Suppressor macrophage treated with lipopolysaccharide for 4 hours (primary cell): ENCODE measurements at places on chromosomes 2 and 18.

- DNase-seq = no peak
Measured at GRCh38 chr2:172409042-172409441, 18.3 kb upstream of the ITGA6 start.

DNA sequence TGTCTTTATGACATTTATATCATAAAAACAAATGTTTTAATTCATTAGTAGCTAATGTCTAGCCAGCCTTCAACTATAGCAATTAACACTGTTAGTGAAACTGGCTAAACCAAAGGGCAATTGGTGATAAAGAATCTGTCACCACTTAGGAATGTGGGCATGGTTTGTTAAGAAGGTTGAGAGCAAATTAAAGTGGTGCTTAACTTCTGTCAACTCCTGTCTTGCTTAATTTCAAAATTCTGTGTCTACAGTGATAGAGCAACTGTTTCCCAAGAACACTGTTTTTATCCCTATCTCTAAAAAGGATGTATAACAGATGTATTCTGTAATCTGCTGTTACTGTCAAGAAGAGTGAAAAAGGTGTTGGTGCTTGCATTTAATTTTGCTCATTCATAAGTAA is 36.5 kb downstream of the CFAP36 start:
- no peak for DNase-seq

DNA sequence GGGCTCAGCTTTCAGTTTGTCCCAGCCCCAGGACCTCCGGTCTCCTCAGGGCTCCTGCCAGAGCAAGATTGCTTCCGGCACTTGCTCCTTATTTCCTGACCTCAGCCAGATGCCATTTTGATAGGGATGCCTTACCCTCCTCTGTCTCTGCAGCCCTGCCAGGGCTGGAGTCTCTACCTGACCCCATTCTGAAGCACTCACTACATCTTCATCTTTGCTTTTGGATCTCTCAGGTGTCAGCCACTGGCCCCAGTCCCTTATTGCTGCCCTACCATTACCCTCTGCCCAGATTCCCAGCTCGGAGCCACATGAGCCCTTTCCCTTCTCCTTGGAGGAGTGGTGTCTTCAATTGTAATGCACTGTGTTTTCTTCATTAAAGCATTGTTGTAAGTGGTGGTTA is 17.1 kb downstream of the OSBPL6 start:
- DNase-seq = no peak

GRCh38 chr2:29261003-29261402 is 145.8 kb downstream of the CLIP4 start:
- no peak for DNase-seq

GRCh38 chr18:46297621-46298020 is 193.4 kb downstream of the HAUS1 start:
- DNase-seq = no peak

GRCh38 chr2:54638103-54638502 is 85.4 kb upstream of the EML6 start:
- peak; percentile 75 for DNase-seq

- DNase-seq = no peak
Measured at GRCh38 chr18:62758591-62758990, 43.2 kb downstream of the PHLPP1 start.

DNA sequence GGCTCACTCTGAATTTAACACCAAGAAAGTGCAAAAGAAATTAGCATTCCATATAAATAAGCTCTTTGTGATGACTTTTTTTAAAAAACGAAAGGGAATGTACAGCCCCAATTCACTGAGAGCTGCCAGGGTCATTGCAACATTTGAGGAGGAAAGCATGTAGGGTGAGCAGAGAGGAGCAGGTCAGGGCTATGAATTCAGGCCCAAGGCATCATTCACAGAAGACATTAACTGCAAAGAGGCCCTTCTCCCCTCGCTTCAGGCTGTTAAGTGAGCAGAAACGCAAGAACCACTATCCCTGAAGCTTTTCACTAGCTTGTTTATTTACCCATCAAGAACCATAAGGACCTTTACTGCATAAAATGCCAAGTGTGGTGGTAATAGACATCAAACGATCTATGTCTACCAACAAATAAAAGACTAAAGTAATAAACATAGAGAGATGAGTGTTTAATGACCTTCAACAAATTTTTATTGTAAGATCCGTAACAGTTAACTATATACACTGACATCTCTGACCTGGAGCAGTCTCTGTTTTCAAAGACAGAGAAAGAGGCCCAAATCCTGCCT is 333.1 kb upstream of the HNRNPA3 start:
- DNase-seq = no peak

- no peak for DNase-seq
Measured at GRCh38 chr2:182740701-182741100, 24.6 kb downstream of the DNAJC10 start.

DNA sequence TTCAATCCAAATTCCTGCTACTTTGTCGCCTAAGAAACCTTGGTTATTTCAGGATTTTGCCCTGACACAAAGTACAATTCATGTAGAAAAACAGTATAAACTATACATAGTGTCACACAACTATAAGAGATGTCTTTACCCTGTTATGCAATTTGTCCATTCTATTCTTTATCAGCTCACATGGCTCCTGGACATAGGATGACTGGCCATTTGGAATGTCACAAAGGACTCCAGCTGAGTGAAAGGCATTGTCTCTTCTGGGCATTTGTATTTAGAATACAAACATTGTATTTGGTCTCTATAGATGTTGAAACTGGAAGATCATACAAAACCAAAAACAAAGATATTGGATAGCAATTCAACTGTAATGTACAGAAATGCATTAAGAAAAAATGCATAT is 944.6 kb upstream of the LRRTM1 start:
- DNase-seq = no peak

GRCh38 chr2:158647436-158648231 is 147.5 kb upstream of the DAPL1 start:
- no peak for DNase-seq

DNA sequence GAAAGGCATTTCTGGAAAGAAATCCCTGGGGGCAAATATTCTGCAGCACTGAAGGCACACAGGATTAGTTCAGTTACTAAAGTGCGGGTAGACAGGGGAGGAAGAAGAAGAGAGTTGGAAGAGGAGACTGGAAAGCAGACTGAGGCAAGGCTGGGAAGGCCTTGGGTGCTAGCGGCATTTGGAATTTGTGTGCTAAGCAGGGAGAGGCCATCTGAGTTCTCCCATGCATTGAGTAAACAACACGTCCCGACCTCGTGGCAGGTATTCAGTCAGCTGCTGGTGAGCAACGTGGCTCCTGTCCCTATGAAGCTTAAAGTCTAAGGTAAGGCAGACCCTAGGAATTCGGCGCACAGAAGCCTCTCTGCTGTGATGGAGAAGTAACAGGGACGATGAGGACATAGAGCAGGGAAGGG is 30.7 kb downstream of the ATP8B1 start:
- DNase-seq = no peak

DNA sequence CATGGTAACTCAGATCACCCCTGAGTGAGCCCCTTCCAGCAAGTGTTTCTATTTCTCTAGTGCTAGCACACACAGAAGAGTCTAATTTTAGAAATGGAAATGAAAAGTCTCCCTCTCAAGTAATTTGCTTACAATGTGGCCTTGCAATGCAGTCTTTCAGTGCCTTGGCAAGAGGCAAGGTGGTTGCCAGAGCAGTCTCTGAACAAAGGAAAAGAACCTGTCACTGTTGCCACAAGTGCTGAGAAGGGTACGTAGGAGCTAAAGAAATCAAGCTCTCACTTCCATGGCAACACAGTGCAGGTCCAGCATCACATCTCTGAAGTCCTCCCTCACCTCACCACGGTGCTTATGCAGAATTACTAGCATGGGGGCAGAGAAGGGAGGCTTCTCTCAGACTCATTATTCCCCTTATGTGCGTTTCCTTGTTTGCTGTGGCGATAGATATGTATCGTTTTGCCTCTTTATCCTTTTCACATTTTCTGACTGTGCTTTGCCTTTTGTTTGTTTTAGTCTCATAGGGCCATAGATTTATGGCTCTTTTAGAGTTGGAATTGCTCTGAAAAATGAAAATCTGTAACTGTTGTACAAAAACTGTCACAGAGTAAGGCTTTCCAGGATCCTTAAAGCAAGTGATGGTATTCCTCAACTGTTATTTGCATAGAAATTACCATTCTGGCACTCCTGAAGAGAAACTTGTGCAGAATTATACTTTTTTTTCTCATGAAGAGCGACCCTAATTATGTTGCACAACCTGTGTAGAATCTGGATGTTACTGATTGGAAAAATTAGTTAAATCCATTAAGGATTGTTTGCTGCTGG is 164.8 kb downstream of the CCDC85A start:
- DNase-seq = no peak

DNA sequence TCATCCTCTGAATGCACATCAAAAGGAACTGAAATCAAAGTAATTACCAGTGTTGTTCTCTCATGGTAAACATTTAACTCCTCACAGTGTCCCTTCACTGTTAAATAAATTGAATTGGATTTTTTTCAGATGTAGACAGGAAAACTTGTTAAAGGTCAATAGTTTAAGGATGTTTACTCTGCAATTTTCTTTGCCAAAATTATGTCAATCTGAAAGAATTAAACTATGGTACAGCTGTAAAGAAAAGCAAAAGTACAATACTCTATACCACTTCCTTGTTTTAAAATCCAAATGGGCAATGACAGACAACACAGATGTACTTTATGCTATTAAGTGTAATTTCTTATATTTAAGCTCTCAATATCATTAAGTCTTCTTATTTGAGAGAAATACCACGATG is 153.2 kb downstream of the WDPCP start:
- no peak for DNase-seq

GRCh38 chr2:224357098-224357901 is 44.6 kb downstream of the FAM124B start:
- DNase-seq = peak; percentile 77

GRCh38 chr2:15884790-15885189 is 55.6 kb upstream of the MYCN start:
- DNase-seq = no peak

DNA sequence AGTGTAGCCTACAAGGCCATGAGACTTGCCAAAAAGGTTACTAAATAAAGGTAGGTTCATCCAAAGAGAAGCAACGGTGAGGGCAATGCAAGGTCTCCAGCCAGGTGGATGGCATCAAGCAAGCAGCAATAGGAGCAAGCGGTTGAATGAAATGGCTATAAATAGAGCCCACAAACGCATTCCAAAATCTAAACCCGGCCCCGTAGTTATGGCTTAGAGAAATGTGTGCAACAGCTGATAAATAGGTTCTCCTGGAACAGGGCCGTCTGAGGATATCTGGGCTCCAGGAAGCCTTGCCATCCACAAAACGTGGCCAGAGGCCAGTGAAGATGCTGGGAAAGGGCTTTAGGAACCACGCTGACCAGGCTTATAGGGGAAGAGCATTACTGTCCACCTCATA is 146.1 kb upstream of the PID1 start:
- DNase-seq = no peak

GRCh38 chr2:719734-720133 is 42.5 kb upstream of the TMEM18 start:
- no peak for DNase-seq

GRCh38 chr2:29042561-29043075 is 31.7 kb downstream of the PCARE start:
- no peak for DNase-seq

- DNase-seq = no peak
Measured at GRCh38 chr2:204112084-204112770, 175.7 kb downstream of the ICOS start.

DNA sequence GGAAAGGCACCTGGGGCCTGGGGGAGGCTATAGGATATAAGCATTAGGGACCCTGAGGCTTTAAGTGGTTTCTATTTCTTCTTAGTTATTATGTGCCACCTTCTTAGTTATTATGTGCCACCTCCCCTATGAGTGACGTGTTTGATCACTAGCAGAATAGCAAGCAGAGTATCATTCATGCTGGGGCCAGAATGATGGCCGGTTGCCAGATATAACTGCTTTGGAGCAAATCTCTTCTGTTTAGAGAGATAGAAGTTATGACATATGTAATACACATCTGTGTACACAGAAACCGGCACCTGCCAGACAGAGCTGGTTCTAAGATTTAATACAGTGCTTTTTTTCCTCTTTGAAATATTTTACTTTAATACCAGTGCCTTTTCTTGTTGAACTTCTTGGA is 29.4 kb downstream of the LIPG start:
- no peak for DNase-seq

DNA sequence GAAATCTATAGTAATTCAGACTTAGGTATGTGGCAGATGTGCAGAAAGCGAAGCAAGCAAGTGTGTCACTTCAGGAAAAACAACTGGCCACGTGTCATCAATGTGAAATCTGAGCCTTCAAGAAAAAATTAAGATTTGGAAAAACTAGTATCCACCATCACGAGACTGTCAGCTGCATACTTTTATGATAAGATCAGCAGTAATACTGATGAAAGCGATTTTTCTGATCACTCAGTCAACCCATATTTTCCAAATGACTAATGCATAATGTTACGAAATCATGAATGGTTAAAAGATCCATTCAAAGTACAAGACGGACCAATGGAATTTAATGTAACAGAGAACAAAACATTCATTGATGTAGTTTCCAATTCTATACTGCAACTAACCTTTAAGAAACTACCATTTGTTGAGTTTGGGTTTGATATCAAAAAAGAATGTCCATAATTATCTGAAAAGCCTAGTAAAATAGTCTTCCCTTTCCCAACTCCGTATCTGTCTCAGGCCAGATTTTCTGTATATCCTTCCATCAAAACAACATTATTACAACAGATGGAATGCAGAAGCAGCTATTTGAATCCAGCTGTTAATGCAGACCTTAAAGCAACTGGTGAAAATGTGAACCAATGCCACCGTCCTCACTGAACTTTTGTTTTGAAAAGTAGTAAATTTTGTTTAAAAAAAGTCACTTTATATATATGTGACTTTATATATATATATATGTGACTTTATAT is 17.0 kb upstream of the BCL2 start:
- peak; percentile 17 for DNase-seq

- DNase-seq = no peak
Measured at GRCh38 chr2:232315923-232316299, 62.6 kb upstream of the ALPP start.

DNA sequence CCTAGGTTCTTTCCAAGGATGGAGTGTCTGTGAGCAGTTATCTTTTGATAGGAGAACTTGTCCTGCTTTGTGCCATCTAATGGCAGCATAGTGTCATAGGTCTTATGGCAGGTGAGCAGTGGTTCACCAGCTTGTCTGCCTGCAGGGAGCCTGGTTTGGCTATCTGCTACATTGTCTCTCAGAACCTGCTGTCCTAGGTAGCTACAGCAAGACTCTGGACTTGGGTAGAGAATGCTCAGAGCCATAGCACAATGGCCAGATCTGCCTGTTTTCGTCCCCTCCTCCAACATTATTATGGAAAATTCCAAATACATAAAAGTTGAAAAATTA is 28.3 kb downstream of the AGFG1 start:
- DNase-seq = no peak

- no peak for DNase-seq
Measured at GRCh38 chr18:40501026-40501425, 1454.0 kb upstream of the PIK3C3 start.

GRCh38 chr18:57475903-57476302 is 40.7 kb downstream of the ONECUT2 start:
- DNase-seq = peak; percentile 3

DNA sequence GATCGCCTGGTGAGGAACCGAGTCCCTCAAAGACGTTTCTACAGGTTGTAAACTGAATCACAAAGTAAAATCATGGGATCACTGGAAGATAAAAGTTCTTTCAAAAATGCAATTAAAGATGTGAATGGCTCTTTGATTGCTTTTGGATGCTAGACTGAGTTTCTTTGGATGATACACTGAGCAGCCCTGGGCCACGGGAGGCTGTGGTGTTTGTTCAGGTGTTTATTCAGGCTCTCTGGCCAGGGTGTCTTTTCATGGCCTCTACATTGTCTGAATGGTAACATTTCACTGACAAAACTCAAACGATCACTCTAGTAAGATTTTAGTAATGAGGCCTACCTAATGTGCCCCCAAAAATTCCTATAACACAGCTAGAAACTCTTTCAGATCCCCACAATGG is 48.4 kb upstream of the SPATS2L start:
- DNase-seq = no peak

GRCh38 chr18:23835091-23835490 is 145.8 kb downstream of the LAMA3 start:
- peak; percentile 89 for DNase-seq
